ENCODE measurements at places on chromosomes 7 and 10.

- H3K27me3 ChIP-seq, result no peaks in the 10 kb centered on the region
- no peak overlapping the region for H3K4me3 ChIP-seq
- H3K4me1 ChIP-seq, result peaks cover 56% of the 10 kb centered on the region
- no peaks in the 10 kb centered on the region for H3K36me3 ChIP-seq
- no peak overlapping the region for H3K27ac ChIP-seq
These were observed 87.3 kb upstream of the CSTF2T start for GRCh38 chr10:51786684-51787035.

GRCh38 chr10:12852687-12853086 is 148.8 kb downstream of the CCDC3 start:
- DNase-seq, result no peak
- no peaks in the 10 kb centered on the region for H3K36me3 ChIP-seq
- peaks cover 5% of the 10 kb centered on the region for H3K4me1 ChIP-seq
- H3K27me3 ChIP-seq, result no peaks in the 10 kb centered on the region
- H3K27ac ChIP-seq, result no peak overlapping the region
- H3K4me3 ChIP-seq, result no peak overlapping the region

- H3K4me3 ChIP-seq, result no peak overlapping the region
- no peaks in the 10 kb centered on the region for H3K36me3 ChIP-seq
- H3K27ac ChIP-seq, result peak overlapping the region; percentile 69
- no peaks in the 10 kb centered on the region for H3K27me3 ChIP-seq
These were observed 763.4 kb downstream of the KCNMA1 start for GRCh38 chr10:76874176-76874575.

DNA sequence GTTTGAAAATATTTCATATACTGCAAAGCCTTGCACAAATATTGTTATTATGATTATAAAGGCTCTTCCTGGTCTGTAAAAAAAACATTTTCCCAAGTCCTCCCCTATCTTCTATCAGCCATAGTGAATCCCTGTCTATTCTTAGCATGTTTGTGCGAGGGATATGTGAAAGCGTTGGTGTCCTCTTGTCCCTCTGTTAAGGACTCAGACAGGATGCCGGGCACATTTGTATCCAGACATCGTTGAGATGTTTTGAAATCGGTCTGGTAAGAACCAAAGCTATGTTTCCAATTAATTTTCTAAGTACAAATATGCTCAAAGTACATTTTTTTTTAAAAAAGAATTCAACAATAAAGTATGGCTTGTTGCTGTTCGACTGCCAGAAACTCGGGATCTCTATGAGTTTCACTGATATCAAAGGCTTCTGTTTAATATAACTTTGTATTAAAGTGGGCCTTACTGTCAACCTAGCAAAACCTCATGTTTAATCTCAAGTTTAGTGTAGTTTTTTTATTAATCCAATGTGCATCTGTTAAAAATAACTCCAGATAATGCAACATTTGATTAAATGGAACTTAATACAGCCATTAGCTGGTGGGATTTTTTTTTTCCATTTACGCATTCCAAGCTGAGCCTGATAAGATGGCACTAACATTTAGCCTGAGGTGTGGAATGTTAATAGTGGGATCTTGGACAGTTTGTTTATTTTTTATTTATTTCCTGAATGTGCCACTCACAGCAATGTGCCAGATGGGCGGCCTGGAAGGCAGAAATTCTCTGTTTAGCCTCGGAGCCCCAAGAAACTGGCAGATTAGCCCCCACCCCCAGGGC is 754.3 kb downstream of the LRMDA start:
- no peak overlapping the region for H3K4me3 ChIP-seq
- H3K27me3 ChIP-seq, result no peaks in the 10 kb centered on the region
- H3K36me3 ChIP-seq, result no peaks in the 10 kb centered on the region
- peak overlapping the region; percentile 24 for H3K27ac ChIP-seq
- no peaks in the 10 kb centered on the region for H3K4me1 ChIP-seq
